ENCODE measurements at places on chromosomes 5 and 9. TPM values are rescaled to one million over a fixed set of nuclear protein-coding genes. Genes with fewer than 3 reads are reported as not detected.

PTGR1 gene
- 56.2 TPM for total RNA-seq

DMRT2 gene
- total RNA-seq, result 1.6 TPM

MRPS2 gene
- total RNA-seq, result 36.0 TPM

BHMT gene
- not detected for total RNA-seq

TMC1 gene
- total RNA-seq, result 0.37 TPM

SLC6A7 gene
- total RNA-seq, result not detected

STK32A gene
- total RNA-seq, result 0.73 TPM

LCP2 gene
- total RNA-seq, result not detected

EQTN gene
- not detected for total RNA-seq

ARRDC3 gene
- 71.2 TPM for total RNA-seq

FST gene
- 91.1 TPM for total RNA-seq

C5orf58 gene
- total RNA-seq, result not detected
